ENCODE measurements at places on chromosomes 12 and 14.

- DNase-seq: no peak
Measured at GRCh38 chr12:103880299-103881142, 39.5 kb upstream of the NT5DC3 start.

- DNase-seq: no peak
Measured at GRCh38 chr14:99810559-99810874, 17.3 kb downstream of the EML1 start.

DNA sequence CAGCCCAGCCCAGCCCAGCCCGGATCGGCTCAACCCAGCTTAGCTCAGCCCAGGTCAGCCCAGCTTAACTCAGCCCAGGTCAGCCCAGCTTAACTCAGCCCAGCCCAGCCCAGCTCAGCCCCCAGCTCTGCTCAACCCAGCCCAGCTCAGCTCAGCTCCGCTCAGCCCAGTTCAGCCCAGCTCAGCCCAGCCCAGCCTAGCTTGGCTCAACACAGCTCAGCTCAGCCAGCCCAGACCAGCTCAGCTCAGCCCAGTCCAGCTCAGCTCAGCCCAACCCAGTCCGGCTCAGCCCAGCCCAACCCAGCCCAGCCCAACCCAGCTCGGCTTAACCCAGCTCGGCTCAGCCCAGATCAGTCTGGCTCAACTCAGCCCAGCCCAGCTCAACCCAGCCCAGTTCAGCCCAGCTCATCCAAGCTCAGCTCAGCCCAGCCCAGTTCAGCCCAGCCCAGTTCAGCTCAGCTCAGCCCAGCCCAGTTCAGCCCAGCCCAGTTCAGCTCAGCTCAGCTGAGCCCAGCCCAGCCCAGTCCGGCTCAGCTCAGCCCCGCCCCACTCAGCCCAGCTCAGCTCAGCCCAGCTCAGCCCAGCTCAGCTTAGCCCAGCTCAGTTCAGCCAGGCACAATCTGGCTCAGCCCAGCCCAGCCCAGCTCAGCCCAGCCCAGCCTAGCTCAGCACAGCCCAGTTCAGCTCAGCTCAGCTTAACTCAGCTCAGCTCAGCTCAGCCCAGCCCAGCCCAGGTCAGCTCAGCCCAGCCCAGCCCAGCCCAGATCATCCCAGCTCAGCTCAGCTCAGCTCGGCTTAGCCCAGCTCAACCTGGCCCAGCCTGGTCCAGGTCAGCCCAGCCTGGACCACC is 331.7 kb downstream of the TMEM121 start:
- no peak for DNase-seq

GRCh38 chr12:41552588-41552987 is 364.5 kb downstream of the PDZRN4 start:
- no peak for DNase-seq

DNA sequence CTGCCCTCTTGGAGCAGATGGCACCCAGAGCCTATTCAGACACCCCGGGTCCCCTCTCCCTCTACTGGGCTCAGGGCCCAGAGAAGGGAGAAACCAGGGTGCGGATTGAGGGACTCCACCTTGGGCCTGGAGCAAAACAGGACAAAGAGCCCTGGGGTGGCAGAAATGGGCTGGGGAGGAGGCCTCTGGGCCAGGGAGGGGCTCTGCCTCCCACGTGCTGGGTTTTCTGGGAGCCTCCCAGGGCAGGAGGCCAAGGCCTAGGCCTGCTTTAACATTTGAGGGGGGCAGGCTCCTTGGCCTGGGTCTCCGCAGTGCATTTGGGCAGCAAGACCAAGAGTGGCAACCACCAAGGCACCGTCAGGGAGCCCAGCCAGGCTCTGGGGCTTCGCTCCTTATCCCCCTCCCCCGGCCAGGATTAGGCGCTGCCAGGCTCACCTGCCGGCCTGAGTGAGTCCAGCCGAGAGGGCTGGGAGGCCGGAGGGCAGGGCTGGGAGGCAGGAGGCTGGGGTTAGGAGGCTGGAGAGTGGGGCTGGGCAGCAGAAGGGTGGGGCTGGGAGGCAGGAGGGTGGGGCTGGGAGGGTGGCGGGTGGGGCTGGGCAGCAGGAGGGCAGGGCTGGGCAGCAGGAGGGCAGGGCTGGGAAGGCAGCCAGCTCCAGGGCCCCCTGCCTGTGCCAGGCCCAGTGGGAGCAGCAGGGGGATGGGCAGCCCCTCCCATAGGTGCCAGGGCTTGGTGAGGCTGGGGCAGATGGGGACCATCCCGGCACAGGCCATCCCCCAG is 101.8 kb upstream of the EIF5 start:
- DNase-seq: no peak

DNA sequence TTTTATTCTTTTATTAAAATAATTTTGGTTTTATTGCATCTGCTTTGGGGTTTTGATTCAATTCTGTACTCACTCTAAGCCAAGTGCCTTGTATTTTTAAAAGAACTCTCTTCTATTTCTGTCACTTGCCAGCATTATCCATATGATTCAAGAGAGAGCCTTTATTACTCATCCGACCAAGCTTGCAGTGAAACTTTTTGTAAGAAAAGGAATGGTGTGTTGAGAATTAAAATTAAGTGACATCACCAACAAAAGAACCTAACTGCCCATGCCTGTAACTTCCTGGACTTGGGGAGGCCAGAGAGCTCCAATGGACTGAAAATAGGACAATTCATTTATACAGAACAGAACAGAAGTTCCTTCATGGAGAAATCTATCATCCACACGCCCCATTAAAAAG is 52.1 kb downstream of the GALNT4 start:
- no peak for DNase-seq

DNA sequence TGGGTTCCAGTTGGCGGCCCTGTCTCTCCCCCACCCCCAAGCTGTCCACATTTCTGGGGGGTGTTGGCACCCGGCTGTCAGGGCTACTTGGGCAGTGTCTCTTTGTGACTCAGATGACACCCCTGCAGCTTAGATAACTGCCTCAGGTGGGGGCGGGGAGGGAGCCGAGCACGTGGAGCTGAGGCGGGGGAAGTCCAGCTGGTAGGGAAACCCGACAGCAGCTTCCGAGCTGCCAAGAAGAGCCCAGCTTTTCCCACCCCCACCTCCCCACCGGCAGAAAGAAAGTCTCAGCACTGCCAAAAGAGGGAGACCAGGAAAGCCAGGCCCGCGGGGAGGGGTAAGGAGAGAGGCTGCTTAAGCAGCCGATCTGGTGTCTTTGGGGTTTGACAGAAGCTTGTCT is 1.4 kb downstream of the LRTM2 start:
- DNase-seq: no peak

DNA sequence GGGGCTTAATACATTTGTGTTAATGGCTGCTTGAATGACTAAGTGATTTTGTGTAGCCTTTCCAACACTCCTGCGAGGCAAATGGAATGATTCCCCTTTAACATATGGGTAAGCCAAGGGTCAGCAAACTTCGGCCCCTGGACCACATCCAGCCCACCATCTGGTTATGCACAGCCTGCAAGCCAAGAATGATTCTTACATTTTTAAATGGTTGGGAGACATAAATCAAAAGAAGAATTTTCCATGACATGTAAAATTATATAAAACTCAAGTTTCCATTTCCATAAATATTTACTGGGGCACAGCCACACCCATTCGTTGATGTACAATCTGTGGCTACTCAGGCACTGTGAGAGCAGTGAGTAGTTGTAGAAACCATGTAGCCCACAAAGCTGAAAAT is 9.0 kb downstream of the SLC8B1 start:
- DNase-seq: no peak

- DNase-seq: no peak
Measured at GRCh38 chr12:66620688-66621087, 58.2 kb downstream of the GRIP1 start.

GRCh38 chr12:55132816-55133215 is 6.6 kb downstream of the OR9K2 start:
- DNase-seq: no peak

GRCh38 chr14:69572030-69572840 is 2.4 kb downstream of the CCDC177 start:
- no peak for DNase-seq

DNA sequence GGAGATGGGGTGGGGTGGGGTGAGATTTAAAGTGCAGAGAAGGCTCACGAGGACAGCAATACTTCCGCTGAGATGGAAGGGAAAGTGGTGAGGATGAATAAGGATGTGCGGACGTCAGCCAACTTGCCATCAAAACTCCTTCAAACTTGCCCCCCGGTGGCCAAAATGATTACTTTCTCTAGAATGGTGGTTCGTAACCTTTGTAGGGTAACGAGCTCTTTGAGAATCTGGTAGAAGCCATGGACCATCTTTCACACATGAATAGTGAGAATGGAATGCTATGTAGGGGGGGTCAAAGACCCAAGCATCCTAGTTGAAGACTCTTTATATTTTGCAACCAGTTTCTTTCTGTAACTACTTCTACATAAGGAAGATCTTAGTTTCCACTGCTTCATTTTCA is 245.9 kb upstream of the DDHD1 start:
- no peak for DNase-seq

- DNase-seq: no peak
Measured at GRCh38 chr12:104090685-104091084, 26.4 kb downstream of the HCFC2 start.

DNA sequence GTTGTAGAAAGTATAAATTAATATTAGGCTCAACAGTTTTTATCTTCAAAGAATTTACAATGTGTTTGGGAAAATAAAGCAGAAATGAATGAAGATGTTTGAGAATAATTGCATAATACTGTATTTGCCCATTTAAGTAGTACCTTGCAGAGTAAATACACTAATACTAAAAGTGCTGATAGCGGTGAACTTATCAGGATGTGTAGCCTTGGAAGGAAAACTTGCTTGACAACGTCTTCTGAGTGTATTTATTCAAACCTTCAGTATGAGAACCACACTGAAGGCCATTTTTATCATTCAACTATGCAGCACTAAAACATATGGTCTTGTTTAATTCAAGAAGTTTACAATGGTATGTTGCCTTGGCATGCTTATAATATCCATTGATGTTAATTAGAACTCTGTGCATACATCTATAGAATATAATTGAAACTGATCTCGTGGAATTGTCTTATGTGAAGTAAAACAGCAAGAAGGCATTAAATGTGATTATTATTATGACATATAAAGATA is 41.3 kb downstream of the MSRB3 start:
- no peak for DNase-seq

Data from stimulated activated CD8-positive, alpha-beta memory T cell treated with anti-CD3 and anti-CD28 coated beads, Interleukin-4, amount 100 ng/mL, for 1 hour (primary cell).